CD4-positive, alpha-beta T cell treated with Interleukin-15 for 1 hour (primary cell): ENCODE measurements at places on chromosomes 6 and 20.

GRCh38 chr6:163863565-163863964 is 449.0 kb downstream of the QKI start:
- no peak for DNase-seq

GRCh38 chr20:58797371-58798338 is 53.0 kb downstream of the GNAS-AS1 start:
- DNase-seq = no peak

DNA sequence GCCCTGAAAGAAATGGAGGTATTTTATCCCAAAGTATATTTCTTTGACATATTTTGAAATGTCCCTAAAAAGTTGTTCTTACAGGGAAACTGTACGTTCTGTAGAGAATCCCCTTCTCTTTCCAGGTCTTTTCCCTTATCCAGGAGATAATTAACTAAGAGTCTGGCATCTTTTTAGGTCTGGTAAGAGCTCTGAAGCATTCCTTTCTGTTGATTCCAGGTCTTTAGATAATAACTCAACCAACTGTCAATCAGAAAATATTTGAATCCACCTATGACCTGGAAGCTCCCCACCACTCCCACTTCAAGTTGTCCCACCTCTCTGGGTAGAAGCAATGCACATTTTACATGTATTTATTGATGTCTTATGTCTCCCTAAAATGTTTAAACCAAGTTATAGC is 26.0 kb upstream of the CENPW start:
- DNase-seq = no peak

DNA sequence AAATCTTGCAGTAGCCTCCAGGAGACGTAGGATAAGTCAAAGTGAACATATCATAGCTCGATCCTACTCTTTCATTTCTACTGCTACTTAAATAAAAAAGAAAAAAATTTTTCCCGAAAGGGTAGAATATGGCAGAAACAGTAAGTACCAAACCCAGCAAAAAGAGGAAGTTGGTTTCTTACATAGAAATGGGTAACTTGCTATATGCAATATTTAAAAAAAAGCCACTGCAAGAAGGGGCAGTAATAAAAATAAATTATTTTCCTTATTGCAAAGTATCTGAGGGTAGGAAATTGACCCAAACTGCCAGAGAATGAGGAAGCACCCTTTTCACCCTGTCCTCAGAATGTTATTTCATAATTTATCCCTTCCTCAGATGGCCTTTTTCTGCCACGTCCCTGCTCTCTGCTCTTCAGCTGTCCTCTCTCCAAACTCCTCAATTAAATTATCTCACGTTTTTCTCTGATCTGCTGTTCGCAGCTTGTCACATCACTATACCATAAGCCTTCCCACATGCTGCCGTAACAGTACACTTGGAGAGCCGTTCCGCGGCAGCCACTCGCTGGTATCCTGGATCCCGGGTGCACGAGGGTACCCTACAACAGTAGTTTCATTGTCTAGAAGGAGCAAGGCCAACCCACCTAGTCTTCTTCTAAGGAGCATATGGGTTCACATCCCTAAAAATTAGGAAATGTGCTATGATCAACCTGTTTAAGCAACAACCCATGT is 149.6 kb downstream of the BACH2 start:
- DNase-seq = no peak

GRCh38 chr6:52904562-52905279 is 4.8 kb downstream of the GSTA3 start:
- DNase-seq = no peak

- DNase-seq = no peak
Observed at GRCh38 chr6:81216668-81217067, 535.8 kb downstream of the TENT5A start.

DNA sequence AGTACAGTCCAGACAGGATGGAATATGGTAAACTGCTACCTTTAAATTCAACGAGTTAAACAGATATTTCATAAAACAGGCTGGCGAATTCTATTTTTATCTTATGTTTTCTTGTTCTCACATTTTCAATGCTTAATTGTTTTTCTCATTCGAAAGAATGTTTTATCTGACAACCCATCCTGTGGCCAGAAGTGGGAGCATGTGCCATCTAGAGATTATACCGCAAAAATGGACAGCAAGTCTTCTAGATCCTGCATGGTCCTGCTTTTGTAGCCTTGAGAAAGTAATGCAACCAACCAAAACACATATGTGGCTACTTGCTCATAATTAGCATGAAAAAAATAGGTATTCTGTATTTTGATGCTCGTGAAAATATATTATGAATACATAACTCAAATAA is 30.7 kb downstream of the TUBB2B start:
- no peak for DNase-seq

GRCh38 chr6:35541836-35542235 is 29.1 kb upstream of the TULP1 start:
- DNase-seq = no peak

DNA sequence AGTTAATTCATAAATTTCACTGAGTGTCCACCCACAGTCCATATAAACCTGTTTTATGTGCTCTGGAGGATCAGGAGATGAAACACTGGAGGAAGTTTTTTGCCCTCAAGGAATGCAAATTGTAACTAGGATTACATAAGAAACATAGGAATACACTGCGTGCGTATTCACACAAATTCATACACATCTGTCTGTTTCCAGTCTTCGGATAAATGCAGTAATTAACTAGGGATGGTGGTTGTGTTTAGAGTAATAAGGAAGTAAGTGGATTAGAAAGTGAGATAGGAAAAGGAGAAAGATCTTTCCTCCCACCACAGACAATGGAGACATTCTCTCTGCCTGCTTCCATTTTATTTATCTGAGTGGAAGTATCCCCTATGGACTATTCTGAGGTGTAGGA is 35.7 kb upstream of the POPDC3 start:
- no peak for DNase-seq

DNA sequence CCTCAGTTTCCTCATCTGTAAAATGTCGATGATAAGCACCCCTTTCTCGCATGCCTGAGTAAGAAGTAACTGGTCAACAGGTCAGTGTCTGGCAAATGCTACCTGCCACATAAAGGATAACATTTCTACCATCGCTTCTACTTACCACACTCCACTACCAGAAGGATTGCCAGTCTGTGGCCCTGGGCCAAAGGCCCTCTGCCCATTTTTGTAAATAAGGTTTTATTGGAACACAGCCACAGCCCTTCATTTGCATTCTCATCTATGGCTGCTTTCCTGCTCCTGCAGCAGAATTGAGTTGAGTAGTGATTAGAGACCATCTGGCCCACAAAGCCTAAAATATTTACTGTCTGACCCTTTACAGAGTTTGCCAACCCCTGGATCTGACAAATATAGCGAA is 121.8 kb downstream of the TOX2 start:
- peak; percentile 5 for DNase-seq

- DNase-seq = no peak
Observed at GRCh38 chr6:91042656-91043055, 455.8 kb upstream of the MAP3K7 start.

GRCh38 chr6:136051140-136051775 is 198.9 kb downstream of the MTFR2 start:
- no peak for DNase-seq

DNA sequence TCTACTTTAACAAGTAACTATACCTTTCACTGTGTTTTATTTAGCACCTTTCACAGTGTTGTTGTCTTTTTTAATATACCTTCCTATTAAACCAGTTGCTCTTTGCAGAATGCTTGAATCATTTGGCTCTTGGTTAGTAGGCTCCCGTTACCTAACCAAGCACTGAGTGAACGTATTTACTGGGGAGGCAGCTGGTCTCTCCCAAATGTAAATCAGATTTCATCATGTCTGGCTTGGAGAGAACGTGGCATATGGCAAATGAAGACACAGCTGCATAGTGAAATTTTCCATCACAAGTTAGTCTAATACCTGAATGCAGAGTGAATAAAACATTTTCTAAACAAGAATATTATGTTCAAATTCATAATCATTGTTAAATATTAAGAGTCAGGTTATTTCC is 12.4 kb downstream of the HTR1E start:
- DNase-seq = no peak

DNA sequence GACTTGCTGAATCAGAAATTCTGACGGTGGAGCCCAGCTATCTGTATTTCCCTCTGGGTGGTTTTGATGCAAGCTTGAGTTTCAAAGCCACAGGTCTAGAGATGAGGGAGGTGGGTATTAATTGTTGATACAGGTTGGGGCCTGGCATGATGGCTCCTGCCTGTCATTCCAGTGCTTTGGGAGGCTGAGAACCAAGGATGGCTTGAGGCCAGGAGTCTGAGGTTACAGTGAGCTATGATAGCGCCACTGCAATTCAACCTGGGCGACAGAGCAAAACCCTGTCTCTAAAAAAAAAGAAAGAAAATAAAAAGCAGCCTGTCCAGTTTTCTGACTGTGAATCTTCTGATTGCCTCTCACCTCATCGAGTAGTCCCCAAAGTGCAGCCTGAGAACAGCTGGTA is 184.8 kb upstream of the SASH1 start:
- no peak for DNase-seq

GRCh38 chr6:41732591-41733359 is 2.6 kb downstream of the TFEB start:
- DNase-seq = peak; percentile 78

GRCh38 chr6:161161889-161162624 is 111.8 kb downstream of the AGPAT4 start:
- DNase-seq = no peak

DNA sequence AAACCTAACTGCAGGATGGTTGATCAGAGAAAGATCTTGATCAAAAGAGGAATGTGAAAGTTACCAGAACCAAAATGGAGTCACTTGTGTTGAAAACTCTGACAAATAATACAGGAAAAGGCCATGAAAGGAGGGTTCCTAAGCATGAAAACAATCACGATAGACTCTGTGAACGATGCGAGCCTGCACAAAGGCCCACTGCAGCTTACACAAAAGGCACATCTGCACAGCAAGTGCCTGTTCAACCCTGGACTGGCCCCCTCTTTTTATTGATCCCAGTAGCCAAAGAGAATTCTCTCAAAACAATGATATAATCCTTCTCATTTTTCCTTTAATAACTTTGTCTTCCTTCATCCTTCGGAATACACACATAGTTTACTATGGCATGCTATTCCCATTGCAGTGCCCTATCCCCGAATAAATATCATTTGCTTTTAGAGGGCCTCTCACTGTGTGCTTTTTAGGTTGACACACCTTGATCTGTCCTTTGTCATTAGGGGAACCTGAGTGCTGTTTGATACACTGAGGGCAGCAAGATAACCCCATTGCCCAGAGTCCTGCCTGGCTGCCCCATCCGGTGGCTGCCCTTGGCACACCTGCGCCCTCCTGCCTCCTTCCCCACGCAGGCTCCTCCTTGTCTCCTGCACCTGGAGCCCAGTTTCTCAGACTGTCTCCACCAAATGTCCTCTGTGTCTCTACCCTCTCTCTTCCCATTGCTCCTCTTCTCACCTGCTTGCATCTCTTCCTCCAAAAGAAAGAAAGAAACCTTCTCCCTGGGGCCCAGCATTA is 98.3 kb upstream of the FRMD1 start:
- DNase-seq = no peak

DNA sequence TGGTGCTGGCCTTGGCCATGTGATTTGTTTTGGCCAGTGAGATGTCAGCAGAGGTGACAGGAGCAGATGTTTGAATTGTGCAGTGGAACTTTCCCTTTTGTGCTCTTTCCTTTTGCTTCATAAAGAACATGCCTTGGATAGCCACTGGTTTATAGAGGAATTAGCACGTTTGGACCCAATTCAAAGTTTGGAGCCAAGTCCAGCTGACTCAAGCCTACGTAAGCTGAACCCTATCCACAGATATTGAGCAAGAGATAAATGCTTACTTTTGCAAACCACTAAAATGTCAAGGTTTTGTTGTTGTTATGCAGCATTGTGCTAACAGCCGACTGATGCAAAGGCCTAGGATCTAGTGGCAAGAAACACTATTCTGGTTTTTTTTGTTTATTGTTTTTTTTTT is 230.9 kb upstream of the CITED2 start:
- no peak for DNase-seq

DNA sequence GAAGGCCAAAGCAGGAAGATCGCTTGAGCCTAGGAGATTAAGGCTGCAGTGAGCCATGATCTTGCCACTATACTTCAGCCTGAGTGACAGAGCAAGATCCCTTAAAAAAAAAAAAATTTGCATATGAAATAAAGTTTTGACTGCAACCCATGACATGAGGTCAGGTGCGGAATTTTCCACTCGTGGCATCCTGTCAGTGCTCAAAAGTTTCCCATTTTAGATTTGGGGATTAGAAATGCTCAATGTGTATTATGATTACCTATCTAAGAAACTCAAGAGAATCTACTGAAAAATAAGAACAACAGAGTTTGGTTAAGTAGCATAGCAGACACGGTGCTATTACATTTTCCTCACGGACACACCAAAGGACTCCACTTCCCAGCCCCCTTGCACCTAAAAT is 11.7 kb downstream of the SLC23A2 start:
- DNase-seq = no peak

- DNase-seq = no peak
Observed at GRCh38 chr6:13183415-13184088, 144.8 kb downstream of the TBC1D7 start.

DNA sequence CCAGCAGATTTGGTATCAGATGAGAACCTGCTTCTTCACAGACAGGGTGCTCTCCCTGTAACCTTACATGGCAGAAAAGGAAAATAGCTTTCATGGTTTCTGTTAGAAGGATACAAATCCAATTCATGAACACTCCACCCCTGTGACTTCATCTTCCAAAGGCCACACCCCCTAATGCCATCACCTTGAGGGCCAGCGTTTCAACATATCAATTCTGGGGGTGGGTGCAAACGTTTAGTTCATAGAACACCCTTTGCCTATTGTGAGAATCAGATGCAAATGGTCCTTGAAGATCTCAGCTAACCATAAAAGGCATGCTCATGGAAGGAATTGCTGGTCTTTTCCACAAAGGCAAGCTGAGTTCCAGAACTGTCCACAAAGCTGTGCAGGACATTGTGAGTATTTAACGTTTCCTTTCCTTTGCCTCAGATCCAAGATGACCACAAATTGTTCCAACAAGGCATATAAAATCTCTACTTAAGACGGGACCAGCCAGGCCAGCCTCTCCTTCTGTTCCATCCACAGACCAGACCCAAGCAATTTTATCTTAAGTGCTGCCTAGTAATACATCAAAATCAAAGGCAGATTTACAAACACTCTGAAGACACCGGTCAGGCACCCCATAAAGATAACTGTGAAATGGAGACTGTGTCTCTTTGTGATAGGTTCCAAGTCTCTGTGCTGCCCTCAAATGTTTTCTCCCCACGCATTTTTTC is 34.7 kb upstream of the SSTR4 start:
- no peak for DNase-seq

- no peak for DNase-seq
Observed at GRCh38 chr6:89782222-89782621, 37.4 kb downstream of the MDN1 start.

DNA sequence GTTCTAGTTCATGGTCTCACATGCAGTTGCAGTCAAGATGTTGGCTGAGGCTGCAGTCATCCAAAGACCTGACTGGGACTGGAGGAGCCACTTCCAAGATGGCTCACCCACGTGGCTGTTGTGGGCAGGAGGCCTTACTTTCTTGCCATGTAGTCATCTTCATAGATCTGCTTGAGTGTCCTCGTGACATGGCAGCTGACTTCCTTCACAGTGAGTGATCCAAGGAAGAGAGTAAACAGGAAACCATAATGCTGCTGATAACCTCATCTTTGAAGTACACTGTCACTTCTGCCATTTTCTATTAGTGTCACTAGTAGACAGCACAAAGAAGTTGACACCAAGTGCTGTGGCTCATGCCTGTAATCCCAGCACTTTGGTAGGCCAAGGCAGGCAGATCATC is 40.1 kb upstream of the AKIRIN2 start:
- peak; percentile 66 for DNase-seq

GRCh38 chr6:149566410-149567193 is 427 bp downstream of the GINM1 start:
- peak; percentile 47 for DNase-seq
